ENCODE measurements at places on chromosomes 7 and 10.

DNA sequence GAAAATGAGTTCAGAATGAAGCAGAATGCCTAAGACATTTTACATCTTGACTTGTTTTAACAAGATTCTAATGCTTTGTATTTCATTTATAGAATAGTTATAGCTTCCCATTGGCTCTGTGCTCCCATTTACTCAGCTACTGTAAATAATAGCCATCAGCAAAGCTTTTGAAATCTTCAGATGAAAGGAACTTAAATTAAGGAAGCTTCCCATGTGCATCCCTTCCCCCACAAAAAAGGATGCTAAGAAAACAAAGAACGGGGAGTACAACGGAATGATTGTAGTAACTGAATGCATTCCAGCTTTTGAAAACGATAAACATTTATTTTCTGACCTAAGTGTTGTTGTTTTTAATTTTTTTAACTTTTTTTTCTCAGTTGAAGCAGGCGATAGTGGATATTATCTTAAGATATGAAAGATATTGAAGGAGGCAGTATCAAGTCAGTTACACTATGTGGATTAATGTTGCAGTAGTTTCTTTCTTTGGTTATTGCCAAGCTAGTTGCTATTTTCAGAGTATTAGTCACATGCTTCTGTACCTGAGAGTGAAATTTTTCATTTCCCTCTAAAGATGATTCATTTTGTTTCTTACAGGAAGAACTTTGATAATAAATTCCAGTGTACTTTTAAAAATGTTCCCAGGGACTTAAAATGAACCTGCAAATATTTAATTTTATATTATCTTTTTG is 129.2 kb downstream of the KCND2 start:
- no peak for DNase-seq

DNA sequence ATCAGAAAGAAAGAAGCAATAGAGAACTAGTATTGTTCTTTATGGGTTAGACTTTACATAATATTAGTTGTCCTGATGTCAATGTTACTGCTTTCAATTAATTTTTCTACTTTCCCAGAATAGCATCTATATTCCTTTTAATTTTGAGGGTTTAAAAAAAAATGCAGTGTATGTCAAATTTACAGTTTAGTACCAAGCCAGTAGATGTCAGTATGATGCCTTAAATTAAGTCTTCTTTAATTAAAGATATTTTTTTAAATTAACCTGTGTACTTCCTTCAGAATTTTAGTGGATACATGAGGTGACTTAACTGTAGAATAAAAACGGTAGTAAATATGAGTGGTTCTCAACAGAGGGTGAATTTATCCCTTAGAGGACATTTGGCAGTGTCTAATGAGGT is 35.2 kb upstream of the STOX1 start:
- DNase-seq: no peak

- DNase-seq: no peak
These were observed 255.5 kb upstream of the KMT2E start for GRCh38 chr7:104758504-104758903.

DNA sequence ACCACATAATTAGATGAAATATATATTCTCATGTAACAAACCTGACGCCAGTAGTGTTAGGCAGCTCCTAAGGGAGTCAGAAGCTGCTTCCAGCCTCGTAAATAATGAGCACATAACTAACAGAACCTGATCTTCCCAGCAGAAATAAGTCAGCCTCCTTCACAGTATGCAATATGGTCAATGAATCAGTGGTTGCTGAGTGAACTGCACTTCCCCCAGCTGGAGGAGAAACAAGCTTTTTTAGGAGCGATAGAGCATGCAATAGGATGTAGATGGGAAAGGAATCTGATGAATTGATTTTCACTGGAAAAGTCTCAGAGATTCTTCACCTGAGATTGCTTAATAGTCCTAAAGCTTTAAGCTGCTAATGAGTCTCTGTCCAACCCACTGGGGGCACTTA is 337.2 kb upstream of the LRGUK start:
- no peak for DNase-seq

DNA sequence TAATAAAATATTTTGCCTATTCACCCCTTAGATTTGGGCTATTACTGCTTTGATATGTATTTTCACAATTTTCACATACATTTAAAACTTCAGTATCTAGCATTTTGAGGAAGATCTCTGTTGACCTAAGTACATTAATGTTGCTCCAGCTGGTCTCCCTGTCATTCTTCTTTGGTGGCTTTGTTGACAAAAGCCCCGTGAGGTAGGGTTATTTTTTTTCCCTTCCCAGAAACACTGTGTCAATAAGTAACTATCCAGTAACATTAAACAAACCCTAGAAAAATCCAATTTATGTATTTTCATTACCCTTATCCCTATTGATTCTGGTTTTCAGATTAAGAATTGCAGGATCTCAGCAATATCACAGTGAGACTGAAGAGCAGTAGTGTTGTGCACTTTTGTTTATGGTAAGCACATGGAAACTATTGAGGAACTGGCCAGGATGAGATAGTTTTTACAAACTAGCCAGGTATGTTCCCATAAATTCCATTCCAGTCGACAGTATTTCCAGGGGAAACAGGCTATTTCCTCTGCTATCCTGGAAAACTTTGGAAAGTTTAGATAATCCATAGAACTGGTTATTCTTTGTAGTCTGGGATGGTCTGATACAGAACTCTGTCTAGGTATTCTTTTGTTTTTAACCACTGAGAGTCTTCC is 198.2 kb downstream of the PON1 start:
- no peak for DNase-seq

DNA sequence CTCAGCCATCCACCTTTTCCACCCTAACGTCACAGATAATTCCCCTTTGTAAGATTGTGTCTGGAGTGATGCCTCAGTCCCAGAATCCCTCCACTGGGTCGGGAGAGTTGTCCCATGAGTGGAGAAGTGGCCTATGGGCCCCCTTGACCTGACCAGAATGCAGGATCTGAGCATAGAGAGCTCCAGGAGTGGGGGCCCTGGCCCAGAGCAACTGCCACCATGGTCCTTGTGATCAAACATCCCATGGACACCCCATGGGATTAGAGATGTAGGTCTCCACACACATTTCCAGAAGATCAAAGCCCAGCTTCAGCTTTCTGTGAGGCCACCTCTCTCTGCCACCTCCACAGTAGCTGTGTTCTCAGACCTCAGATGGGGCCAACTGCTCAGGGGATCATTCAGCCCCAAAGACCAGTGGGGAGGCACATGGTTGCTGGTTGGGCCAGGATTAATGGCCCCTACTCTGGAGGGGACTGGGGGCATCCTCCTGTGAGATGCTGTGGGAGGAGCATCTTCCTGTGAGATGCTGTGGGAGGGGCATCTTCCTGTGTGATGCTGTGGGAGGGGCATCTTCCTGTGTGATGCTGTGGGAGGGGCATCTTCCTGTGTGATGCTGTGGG is 28.5 kb upstream of the DPYSL4 start:
- DNase-seq: no peak

- no peak for DNase-seq
These were observed 209.9 kb downstream of the GFRA1 start for GRCh38 chr10:116063107-116063506.

DNA sequence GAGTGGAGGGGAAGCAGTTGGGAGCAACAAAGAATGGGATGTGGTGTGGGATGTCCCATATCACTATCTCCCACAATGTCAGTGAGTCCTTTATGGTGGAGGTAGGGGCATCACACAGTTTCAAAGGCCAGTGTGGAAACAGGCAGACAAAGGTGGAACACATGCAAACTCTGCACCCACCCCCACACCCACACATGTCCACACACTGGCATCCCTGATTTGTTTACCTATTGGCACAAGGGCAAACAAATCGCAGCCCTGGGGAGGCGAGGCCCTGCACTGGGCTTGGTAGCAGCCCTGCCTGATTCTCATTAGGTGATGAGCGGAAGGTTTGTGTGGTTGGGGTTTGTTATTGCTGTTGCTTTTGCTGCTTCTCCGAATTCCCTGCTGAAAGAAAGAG is 243.3 kb downstream of the GRID1 start:
- DNase-seq: no peak

DNA sequence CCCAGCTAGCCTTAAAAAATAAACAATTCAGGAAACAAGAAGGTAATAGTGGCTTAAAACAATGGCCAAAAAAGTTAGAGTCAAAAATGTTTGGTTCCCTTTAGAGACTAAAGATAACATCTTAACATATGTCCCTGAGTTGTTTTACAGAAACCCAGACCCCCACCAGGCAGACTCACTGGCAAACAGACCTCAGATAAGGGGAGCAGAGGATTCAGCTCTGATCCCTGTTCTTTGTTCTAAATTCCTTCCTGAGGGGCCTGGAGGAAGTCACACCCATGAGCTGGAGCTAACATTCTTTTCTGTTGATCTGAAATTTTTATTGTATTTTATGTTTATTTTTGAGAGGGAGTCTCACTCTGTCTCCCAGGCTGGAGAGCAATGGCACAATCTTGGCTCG is 247.2 kb downstream of the USP6NL start:
- DNase-seq: no peak

DNA sequence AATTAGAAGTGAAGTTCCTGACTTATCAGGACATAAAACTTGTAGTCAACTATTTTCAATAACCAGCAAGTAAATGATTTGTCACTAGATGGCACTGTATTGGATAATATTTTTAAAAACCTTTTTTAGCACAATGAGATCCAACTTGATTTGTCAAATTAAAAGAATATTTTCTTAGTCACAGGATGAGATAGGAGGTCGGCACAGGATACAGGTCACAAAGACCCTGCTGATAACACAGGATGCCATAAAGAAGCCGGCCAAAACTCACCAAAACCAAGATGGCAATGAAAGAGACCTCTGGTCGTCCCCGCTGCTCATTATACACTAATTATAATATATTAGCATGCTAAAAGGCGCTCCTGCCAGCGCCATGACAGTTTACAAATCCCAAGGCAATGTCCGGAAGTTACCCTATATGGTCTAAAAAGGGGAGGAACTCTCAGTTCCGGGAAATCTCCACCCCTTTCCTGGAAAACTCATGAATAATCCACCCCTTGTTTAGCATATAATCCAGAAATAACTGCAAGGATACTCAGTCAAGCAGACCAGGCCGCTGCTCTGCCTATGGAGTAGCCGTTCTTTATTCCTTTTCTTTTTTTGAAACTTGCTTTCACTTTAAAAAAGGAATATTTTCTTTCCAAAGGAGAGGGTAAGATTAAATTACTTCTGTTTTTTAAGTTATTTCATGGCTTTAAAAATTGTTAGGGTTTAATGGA is 255.7 kb upstream of the MKLN1 start:
- DNase-seq: no peak

DNA sequence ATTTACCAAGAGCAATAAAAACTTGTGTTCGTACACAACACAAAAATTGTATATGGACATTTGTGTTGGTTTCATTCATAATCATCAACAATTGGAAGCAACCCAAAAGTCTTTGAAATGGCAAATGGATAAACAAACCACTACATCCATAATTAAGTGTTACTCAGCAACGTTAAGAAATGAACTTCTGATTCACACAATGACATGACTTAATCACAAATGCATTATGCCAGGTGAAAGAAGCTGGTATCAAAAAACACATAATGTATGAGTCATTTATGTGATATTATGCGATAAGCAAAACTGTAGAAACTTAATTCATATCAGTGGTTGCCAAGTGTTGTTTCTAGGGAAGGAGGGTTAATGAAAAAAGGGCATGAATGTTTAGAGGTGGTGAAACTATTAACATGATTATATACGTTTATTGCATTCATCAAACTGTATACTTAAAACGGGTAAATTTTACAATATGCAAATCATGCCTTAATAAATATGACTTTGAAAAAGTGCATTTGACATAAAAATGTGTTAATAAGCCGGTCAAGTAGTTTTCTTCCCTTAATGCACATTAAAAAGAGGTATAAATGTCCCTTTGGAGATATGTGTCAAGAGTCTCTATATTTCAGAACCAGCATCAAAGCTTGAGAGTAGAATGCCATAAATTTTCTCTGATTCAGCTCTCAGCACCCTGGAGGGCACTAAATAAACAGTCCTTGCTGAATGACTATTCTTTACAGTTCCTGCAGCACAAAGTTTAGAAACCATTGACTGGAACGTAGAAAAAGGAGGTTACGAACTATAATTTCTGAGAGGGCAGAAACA is 84.8 kb upstream of the GRM3 start:
- no peak for DNase-seq

DNA sequence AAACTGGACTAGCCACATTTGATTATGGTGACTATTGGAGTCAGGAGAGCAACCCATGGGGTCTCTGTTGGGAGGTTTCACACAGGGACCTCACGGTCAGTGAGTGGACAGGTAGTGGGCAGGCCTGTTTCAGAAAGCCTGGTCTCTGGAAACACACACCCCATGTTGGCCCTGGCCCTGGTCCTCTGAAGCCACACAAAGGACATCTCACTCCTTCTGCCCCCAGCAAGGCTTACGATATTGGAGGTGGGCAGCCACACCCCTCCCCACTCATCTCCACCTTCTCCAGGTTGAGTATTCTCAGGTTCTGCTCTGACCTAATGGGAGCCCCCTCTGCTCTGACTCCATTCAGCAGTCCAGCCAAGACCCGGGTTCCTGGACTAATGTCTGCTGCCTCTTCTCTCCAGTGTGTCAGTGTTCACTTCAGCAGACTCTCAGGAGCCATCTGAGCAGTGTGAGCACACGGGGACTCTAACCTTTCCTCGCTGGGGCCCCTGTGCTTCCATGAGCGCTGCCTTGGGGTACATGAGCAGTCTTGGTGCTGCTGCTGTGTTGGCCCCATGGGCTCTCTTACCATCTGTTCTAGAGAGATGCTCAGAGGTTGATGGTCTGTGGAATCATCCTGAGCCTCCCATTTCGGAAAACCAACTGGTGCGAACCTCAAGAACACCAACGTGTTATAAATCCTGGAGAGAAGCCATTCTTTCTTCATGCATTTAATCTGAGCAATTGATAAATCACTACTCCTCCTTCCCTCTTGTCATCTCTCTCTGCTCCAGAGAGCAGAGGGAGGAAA is 748.6 kb downstream of the GRID1 start:
- DNase-seq: no peak

DNA sequence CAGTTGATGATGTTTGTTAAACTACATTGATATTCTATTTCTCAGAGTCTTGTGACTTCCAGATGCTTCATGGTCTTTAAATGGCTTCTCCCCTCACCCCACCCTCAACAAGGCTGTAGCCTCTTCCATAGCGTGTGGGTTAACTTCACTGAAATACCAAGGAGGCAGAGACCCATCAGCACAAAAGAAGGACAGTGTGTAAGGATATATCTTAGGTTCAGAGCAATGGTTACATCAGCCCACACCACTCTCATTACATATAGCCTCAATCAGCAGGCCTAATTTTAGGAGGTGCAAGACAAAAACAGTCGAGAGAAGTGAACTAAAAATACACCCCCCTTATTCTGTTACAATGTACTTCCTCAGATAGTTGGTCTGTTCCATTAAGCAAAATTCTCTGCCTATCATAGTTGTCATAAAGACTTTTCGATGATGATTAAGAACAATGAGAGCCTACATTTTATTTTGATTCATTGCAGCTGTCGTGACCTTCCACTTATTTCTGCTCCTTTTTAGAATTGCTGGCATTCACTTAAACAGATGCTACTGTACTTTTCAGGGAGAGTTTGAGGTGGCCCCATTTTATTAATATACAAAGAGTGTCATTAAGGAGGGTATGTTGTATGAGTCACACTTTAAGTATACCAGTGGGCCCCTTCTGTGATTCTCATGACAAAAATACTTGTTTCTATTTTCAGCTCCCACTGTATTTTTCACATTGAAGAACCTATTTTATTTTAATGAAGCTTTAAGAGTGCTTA is 52.1 kb downstream of the WIPF3 start:
- DNase-seq: no peak

Data from DMS79 treated with DMSO at 0.1 percent for 48 hours (cell line).